GM13977 (cell line): ENCODE measurements at places on chromosomes 1 and 21.

- DNase-seq = no peak
Observed at GRCh38 chr1:21322681-21323016, 32.4 kb upstream of the ECE1 start.

GRCh38 chr1:152043870-152044269 lies 7.1 kb upstream of the S100A11 start:
- DNase-seq = no peak

- no peak for DNase-seq
Observed at GRCh38 chr1:57468641-57469523, 45.0 kb upstream of the DAB1 start.

DNA sequence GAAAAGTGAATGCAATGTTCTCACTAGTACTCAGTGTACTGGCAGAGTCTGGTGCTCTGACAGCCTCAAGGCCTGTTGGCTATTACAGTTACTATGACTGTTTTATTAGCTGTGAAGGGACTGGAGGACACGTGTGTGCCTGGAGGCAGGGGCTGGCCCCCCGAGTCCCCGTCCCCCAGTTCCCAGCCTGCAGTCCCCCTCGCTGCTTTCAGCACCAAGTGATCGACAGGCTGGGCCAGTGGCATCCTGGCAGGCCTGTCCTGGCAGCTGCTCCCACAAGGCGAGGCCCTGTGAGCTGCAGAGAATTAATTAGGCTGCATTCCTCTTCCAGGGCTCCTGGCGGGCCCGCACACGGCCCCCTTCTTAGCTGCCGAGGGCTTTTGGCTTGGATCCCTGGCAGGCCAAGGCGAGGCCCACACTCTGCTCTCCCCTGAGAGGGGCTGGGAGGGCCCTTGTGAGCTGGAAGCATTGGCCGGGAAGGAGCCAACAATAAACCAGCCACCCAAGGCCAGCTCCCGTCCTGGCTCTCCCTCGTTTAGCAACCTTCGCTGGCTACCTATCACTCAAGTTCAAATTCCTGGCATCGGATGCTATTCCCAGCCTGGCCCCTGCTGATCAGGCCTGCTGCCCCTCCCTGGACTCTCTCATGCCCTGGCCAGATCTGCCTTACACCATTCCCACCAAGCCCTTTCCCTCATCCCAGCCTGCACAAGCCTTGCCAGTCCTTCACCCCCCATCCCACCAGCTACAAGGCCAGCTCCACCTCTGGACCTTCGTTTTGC lies 9.8 kb downstream of the EDN2 start:
- no peak for DNase-seq

DNA sequence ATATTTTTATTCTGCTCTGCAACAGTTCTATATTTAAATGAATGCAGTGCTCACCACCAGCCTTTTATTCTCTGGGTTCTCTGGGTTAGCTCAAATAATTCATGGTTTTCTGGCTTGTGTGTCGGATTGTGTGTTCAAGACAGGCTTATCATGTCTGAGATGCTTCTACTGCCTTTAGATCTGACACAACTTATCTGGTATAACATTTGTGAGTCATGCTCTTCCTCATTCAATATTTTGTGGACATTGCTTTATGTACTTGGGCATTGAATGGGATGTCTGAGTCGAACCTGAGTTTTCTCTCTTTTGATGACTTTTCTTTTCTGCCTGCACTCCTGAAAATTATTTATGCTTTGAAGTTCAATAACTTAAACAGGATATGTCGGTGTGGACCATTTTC lies 17.6 kb upstream of the PKP1 start:
- DNase-seq = no peak

GRCh38 chr1:75618382-75618781 lies 7.5 kb upstream of the SLC44A5 start:
- no peak for DNase-seq

- DNase-seq = no peak
Observed at GRCh38 chr1:61170328-61171238, 88.2 kb downstream of the NFIA start.

- DNase-seq = no peak
Observed at GRCh38 chr21:41536076-41536826, 28.3 kb upstream of the TMPRSS2 start.

GRCh38 chr1:243663651-243664050 lies 186.4 kb downstream of the AKT3 start:
- no peak for DNase-seq

GRCh38 chr1:27489973-27490741 lies at the start of gene WASF2:
TSS of gene WASF2 (minus strand) at chr1:27490167. CDS start at chr1:27428890, 61,277 bp downstream.
- peak; percentile 91 for DNase-seq

GRCh38 chr1:70256664-70257063 lies 35.5 kb downstream of the SRSF11 start:
- DNase-seq = no peak

DNA sequence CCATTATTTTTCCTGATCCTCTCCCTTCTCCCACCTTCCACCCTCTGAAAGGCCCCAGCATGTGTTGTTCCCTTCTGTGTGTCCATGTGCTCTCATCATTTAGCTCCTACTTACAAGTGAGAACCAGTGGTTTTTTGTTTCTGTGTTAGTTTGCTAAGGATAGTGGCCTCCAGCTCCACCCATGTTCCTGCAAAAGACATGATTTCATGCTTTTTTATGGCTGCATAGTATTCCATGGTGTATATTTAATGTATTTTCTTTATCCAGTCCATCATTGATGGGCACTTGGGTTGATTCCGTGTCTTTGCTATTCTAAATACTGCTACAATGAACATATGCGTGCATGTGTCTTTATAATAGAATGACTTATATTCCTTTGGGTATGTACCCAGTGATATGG lies 89.4 kb upstream of the C1orf174 start:
- DNase-seq = no peak

DNA sequence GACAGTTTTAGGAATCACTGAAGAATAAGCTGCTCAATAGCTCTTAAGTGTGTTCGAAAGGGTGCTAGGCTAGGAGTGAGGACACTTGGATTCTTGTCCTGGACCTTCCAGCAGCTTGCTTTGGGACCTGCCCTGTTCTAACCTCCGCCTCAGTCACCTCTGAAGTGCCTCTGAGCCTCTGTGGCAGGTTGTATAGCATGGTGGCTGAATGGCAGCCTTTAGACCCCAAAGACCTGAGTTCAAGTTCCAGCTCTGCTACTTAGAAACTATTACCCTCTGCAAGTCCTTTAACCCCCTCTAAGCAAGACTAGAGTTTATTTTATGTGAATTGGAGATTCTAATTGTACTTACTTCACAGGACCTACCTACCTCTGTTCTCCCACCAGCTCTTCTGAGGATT lies 81.5 kb downstream of the RRAGC start:
- no peak for DNase-seq

- DNase-seq = no peak
Observed at GRCh38 chr1:8871965-8872399, 6.5 kb downstream of the ENO1 start.

DNA sequence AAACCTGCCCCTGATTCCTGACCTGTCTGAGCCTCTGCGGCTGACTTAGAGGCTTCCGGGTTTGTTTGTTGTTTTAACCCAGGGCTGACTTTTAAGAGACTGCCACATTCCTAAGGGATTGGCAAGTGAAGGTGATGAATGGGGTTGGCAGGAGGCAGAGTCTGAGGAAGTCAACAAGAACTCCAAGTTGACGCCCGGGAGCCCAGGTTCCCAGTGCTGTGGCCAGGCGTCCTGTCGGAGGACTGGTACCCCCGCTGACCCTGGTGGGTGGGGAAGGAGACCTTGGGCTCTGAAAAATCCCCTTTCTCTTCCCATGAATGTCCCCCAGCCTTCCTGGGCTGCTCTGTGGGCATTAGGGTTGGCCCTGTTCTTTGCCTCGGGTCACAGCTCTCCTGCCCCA lies 19.7 kb upstream of the EPS8L3 start:
- no peak for DNase-seq

GRCh38 chr21:26445440-26445839 lies 127.6 kb downstream of the CYYR1 start:
- DNase-seq = no peak

GRCh38 chr1:230300322-230301301 lies 125.5 kb downstream of the PGBD5 start:
- no peak for DNase-seq

DNA sequence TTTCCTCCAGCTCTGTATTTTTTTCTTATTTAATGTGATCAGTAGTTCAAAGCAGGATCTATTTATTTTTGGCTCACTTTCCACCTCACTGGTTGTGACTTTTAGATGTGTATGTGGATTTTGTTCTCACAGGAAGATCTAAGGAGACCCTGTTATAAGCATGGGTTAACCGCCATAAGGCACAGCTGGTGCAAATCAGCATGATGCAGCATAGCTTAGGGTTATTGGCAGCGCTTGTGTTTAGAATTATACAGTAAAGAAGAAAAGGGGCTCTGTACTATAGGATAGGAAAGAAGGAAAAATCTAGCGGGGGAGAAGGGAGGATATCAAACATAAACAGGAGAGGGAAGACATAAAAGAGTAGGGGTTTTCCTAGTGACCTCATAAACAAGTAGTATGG lies 26.9 kb upstream of the RGL1 start:
- DNase-seq = no peak

DNA sequence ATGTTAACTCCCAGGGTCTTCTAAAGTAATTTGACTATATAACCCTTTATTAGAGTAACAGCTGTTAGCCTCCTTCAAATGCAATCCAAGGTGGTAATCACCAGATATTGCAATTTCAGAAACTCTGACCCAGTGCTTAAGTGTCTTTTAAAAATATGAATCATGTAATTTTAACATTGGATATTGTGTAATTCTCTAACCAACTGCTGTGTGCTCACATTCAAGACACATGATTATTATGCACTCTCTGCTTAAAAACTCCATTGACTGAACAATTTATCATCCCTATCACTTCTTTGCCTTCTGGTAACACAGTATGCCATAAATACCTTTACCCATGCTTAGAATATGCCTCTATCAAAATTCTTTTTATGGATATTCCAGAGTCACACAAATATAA lies 537.4 kb upstream of the RGS18 start:
- no peak for DNase-seq

GRCh38 chr21:34988139-34988538 lies 61.0 kb downstream of the RUNX1 start:
- no peak for DNase-seq

- DNase-seq = no peak
Observed at GRCh38 chr1:227526524-227526923, 36.8 kb upstream of the ZNF678 start.

GRCh38 chr1:47587891-47588582 lies 150.2 kb downstream of the FOXD2 start:
- no peak for DNase-seq

DNA sequence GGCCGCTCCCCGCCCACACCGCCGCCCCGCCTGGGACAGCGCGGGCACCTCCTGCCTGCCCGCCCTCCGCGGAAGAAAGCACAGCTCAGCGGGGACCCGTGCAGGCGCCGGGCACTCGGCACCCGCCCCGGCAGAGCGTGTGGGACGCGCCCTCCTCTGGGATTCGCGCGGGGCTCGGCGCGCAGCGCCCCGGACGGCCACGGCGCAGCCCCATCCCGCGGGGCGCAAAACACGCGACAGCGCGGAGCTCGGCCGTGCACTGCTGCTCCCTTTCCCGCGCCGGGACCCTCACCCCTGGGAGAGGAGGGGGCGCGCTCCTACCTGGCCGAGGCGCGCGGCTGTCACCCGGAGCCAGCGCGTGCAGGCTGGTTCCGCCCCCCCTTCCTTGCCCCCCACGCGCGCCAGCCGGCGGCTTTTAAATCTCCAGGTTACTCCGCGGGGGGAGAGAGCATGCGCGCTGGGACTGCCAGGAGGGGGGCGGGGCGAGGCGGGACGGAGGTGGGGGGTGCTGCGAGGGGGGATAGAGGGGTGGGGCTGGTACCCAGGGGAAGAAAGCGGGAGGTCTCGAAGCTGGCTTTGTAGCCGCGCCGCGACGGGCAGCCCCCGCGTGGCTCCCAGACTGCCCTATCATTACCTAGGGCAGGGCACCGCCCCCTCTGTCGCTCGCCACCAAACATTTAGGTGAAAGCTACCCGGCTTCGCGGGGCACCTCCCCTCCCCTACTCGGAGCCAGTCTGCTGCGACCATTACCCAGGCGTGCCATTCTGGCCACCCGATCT lies at the start of gene SLC45A3:
SLC45A3 (minus strand) TSS at position 437 of the 779 bp plus-strand sequence. CDS start 15,853 bp downstream, outside the sequence.
- peak; percentile 65 for DNase-seq

- DNase-seq = no peak
Observed at GRCh38 chr1:169733924-169734323, at the start of gene SELE. TSS of gene SELE (minus strand) at chr1:169734079. CDS start at chr1:169733612, 467 bp downstream.
